LHCN-M2 (cell line): ENCODE measurements at places on chromosomes 12 and 14. TPM values are rescaled to one million over a fixed set of nuclear protein-coding genes. Genes with fewer than 3 reads are reported as not detected.

DNA sequence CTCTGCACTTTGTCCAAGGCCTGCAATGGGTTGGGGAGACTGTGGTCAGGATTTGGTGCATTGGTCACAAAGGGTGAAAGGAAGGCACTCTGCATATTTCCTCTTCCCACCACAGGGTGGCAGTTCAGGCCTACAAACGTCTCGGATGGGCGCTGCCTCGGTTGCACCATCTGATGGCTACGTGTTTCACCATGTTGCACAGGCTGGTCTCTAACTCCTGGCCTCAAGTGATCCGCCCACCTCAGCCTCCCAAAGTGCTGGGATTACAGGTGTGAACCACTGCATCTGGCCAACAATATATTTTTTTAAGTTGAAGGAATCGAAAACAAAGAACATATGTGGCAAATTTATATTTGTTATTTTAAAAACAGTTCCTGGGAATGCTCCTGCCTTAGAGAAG lies 35.1 kb downstream of the TMBIM6 start:
- peak; percentile 64 for DNase-seq

GRCh38 chr12:127165567-127166392 lies 1101.2 kb upstream of the TMEM132C start:
- peak; percentile 81 for DNase-seq

DNA sequence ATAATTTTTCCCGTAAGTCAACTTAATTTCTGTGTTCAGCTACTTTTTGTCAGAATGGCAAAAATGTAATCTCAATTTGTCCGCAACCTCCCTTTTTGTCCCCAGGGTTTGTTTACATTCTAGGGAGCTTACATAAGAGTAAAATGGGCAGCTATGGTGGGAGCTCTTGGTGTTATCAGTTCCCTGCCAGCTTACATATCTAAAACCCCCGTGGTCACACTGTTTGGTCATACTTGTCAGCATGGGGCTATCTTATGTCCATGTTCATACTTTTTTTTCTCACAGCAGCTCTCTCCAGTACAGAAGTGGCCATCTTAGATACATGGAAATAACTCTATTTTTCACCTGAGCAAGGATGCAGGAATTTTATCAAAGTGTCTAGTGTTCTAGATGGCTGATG lies 16.7 kb downstream of the SLCO1C1 start:
- DNase-seq: no peak

SERPINA9 gene
- 0.32 TPM in 1 of 2 replicates, not detected in the other for total RNA-seq

TSHR gene
- total RNA-seq: 0.29 TPM in 1 of 2 replicates, not detected in the other
